ENCODE measurements at places on chromosomes 1 and 21.

DNA sequence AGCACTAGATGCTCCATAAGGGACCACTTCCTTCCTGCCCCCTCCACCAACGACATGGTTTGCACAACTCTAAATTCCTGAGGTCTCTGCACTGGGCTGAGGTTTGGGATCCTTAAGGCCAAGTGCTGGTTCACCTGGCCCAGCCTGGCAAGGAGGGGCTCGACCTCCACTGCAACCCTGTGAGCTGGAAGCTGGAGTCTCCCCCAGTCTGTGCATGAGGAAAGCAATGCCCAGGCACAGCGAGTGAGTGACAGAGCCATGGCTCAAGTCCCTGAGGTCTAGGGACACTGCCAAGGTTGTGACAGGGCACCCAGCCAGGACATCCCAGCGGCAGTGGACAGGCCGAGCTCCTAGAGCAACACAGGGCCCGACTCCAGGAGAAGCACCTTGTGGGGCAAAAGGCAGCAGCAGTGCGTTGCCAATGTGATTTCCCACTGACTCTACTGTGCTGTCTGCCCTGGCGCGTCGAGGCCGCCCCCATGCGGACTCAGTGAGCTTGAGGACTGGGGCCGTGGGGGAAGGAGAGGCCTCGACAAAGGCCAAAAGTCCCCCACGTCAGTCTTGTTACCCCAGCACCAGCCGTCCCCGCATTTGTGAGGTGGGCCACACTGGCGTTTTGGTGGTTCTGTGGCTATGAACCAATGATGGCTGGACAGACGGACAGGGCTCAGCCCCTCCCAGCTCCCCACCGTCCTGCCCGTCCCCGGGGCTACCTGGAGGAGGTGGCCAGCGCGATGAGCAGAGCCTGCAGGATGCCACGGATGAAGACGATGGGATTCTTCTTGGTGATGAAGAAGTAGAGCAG lies 30.0 kb downstream of the PODN start:
- no peak for DNase-seq

DNA sequence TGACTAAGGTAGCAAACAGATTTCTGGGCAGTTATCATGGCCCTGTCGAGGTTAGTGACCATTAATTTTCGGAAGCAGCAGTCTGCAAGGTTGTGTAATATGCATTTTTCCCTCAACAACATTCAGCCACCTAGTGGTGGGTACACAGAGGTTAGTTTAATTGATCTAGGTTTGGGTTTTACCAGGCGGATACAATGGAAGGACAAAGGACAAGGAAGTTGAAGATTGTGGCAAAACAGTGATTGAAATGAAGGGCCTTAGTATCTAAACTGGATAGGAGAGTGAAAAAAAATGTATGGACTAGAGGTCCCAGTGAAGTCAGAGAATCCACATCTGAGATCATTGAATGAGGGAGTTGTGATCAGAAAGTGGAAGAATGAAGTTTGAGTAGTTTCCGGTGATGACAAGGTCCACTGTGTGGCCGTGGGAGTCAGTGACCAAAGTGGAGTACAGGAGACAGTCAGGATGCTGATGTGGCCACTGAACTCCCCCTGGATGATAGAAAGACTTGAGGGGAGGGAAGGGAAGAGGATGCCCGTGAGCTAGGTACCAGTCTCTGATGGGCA lies 2.8 kb downstream of the ARMH1 start:
- peak; percentile 24 for DNase-seq

GRCh38 chr1:225422031-225422605 lies 5.7 kb downstream of the LBR start:
- no peak for DNase-seq

GRCh38 chr1:205072881-205073280 lies 11.4 kb downstream of the TMEM81 start:
- no peak for DNase-seq

DNA sequence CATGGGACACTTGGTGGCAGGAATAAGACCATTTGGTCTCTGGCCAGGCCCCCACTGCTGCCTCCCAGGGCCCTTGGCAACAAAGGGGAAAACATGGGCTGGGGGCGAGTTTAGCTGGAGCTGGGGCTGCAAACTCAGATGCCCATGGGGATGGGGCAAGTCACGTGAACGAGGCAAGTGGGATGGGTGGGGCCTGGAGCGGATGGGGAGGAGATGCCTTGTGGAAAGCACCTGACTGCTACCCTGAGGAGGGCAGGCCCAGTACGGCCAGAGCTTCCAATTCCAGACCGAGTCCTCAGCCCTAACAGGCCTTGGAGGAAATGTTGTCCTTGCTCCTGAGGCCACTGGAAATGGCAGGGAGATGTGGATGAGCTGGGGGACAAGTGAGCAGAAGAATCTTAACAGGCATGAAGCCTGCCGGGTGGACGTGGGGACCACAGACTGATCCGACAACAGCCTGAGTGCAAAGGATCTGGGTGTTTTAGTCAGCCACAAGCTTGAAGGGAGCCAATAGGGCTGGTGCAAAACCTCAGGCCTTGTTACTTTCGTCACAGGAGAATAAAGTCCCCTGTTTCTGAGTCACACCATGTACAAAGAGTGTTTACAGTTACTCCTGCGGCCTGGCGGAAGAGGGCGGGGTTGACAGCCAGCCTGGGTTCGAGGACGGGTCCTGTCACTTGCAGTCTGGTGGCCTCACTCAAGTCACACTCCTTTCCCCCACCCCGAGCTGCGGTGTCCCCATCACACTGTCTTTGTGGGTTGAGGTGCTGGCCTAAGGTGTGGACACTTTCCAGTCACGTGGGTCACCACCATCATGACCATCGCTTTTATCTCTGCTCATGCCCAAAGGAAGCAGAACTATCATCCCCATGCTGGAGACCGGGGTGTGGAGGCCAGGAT lies 19.1 kb downstream of the RUNX3 start:
- DNase-seq: no peak

GRCh38 chr1:218735436-218736032 lies 390.4 kb downstream of the TGFB2 start:
- DNase-seq: no peak

DNA sequence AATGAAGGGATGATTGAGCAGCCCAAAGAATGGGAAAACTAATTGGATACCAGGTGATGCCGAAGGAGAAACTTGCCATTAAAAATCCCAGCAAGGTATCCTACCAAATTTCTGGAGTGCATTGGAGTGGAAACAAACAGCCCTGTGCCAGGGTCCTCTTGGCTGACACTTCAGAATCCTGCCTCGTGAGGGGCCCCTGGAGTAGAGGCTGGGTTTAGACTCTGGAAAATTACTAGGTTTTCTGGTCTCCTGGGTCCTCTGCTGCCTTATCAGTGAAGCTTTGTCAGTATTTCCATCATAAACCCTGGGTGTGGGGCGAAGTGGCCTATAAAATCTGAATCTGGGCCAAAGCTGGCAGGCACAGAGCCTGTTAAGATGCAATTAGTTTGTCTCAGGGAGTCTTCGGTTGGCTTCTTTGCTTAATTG lies 289.2 kb upstream of the USP24 start:
- DNase-seq: no peak

- no peak for DNase-seq
Measured at GRCh38 chr1:222777977-222778376, 36.9 kb upstream of the DISP1 start.

GRCh38 chr1:56645677-56646305 lies 677 bp downstream of the PRKAA2 start:
- no peak for DNase-seq

DNA sequence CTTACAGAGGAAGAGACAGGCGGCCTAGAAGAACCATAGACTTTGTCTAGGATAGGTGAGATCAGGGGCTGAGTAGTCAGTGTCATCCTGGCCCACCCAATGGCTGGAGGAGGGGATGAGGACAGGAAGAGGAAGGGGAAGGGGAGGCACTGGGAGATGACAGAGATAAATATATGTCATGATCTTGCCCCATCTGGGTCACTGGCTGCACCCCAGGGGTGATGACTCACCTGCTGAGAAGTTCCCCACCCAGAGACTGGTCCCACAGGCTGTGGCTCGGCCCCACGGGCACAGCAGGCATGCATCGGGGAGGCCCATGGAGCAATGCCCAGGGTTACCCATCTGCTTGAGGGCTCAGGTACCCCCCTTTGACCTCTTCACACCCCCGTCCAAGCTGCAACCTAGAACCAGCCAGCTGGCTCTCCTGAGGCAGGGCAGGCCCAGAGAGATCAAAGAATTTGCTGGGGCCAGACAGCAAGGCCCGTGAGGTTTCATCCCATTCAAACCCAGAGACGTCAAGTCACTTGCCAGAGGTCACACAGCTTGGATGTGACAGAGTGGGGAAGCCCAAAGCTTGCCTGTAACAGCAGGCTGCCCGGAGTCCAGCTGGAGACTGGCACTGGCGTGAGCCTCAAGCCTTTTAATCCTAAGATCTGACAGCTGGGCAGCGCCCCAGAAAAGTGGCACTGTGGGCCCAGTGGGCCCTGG lies 34.7 kb upstream of the CASZ1 start:
- DNase-seq: no peak

DNA sequence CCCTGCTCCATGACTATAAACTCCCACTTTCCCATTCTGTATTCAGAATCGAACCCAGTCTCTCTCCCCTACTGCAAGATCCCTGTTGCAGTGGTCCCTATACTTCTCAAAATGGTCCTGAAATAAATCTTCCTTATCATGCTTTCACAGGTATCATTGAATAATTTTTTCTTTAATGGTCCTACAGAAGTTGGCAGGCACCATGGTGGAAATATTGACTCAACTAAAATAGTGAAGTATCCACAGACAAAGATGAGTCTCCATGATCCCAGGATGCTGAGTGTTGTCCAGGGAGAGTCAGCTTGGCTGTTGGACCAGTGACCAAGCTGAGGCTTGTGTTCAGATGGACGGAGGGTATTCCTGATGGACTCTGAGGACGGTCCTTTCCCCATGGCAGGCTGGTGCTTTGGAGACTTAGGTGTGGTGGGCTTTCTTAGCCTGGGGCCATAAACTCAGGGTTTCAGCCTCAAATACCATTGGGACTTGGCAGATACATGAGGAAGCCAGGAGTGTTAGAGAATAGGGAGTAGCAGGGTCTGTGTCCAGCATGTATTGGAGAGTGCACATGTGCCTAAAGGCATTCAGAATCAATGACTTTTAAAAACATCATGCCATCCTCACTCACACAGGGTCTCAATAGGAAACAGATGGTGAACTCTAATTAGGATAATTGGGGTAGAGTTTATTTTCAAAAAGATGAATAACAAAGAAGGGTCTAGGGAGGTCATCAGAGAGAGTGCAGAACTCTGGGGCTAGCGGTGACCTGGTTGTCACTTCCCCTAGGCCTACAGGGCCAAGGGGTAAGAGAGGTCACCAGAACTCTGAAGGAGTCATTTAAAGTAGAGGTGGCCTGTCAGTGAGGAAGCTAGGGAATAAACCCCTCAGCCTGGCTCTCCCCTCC lies 19.8 kb downstream of the TINAGL1 start:
- DNase-seq: no peak

- DNase-seq: no peak
Measured at GRCh38 chr21:33940881-33941245, 25.3 kb upstream of the ATP5PO start.

DNA sequence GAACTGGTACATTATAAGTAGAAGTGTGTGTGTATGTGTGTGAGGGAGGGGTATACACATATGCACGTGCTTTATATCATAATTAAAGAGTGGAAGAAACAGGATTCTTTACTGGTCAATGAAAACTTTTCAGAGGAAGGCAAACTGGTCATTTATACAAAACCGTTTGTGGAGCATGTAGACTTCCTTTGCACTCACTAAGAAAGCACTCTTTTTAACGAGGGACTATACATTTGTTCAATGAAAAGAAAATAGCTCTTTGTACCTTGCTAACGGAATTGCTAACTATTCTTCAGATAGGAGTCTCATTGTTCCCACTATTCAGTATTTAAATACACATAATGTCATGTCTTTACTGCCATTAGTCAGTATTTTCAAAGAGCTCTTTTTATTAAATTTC lies 219.3 kb downstream of the ST6GALNAC3 start:
- no peak for DNase-seq

- peak; percentile 53 for DNase-seq
Measured at GRCh38 chr1:243471754-243472745, 216.2 kb downstream of the SDCCAG8 start.

GRCh38 chr1:152188673-152189591 lies 29.9 kb upstream of the RPTN start:
- peak; percentile 89 for DNase-seq

- no peak for DNase-seq
Measured at GRCh38 chr1:32743380-32744070, 41.0 kb upstream of the SYNC start.

DNA sequence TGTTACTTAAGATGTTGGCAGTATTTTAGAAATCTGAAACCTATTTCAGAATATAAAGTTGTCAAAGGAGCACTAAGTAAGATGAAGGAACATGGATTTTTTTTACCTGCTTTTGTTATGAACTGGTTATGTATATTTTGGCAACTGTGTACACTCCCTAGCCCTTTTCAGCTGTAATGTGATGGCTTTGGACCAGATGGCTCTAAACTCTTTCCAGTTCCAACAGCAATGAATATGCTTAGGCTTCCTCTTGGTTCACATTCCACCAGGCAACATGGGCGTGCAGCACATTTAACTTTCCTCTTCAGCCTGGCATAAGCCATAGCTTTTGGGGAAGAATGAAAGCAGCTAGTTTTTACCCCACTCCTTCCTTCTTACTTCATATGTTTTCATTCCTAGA lies 95.6 kb upstream of the ADAMTS5 start:
- no peak for DNase-seq

DNA sequence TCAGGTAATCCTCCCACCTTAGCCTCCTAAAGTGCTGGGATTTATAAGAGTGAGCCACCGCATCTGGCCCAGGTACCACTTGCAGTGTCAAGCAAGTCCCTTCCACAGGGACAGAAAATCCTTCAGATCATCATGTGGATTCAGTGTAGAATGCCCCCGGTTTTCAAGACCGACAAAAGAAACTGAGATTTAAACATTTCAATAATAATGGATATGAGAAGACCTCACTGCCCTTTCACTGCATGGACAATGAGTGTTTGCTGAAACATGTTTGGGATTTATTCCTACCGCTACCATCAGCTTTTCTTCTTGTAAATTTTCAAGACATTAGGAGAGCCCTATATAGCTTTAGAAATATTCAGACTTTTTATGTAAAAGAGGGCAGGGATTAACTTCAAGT lies 41.5 kb downstream of the HTR6 start:
- no peak for DNase-seq

- no peak for DNase-seq
Measured at GRCh38 chr1:234911787-234912186, 216.8 kb downstream of the TOMM20 start.

- no peak for DNase-seq
Measured at GRCh38 chr1:33575324-33575879, 103.0 kb downstream of the ZSCAN20 start.

- no peak for DNase-seq
Measured at GRCh38 chr1:106185089-106185488, 871.4 kb upstream of the PRMT6 start.

GRCh38 chr1:96329121-96329520 lies 392.5 kb upstream of the PTBP2 start:
- DNase-seq: no peak

DNA sequence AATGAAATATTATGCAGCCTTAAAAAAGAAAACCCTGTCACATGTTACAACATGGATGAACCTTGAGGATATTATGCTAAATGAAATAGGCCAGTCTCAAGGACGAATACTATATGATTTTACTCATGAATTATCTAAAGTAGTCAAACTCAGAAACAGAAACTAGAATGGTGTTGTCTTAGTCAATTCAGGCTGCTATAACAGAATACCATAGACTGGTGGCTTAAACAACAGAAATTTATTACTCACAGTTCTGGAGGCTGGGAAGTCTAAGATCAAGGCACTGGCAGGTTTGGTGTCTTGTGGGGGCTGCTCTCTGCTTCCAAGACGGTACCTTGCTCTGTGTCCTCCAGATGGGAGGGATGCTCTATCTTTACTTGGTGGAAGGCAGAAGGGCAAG lies 113.8 kb upstream of the DNAH14 start:
- DNase-seq: no peak

- DNase-seq: peak; percentile 23
Measured at GRCh38 chr21:15062606-15062965, 2.2 kb downstream of the NRIP1 start.
